ENCODE measurements at places on chromosomes 5 and 9.

DNA sequence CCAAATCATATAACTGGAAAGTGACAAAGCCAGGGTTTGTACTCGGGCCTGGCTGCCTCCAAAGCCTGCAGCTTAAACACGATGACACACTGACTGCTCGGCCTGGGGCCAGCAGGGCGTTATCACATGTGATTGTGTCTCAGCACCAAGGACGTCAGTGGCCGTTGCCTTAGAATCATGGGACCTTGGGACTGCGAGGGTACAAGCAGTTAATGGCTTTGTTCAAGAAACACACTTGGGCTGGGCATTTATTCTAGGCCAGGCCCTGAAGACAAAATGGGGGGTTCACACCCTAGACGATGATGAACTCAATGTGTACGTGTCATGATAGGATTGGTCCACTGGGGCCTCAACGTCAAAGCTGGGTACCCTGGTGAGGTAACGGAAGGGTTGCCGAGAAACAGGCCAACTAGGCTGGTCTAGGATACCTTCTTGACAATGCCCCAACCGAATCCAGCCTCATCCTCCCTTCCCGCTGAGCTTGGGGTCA is 13.0 kb downstream of the SH3PXD2B start:
- DNase-seq, result no peak

DNA sequence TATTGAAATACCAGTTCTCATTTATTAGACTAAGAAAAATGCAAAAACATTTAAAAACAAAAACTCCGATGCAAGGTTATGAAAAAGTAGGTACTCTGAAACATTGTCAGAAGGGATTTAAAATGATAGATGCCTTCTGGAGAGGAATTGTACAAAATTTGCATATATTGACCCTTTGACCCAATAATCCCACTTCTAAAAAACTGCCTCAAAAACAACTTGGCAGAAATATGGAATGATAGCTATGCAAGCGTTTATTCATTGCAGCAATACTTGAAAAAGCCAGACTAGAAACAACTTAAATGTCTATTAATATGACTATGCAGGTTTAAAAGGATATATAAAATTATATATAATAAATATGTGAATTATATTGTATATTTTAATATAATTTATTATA is 118.4 kb downstream of the PLK2 start:
- no peak for DNase-seq

DNA sequence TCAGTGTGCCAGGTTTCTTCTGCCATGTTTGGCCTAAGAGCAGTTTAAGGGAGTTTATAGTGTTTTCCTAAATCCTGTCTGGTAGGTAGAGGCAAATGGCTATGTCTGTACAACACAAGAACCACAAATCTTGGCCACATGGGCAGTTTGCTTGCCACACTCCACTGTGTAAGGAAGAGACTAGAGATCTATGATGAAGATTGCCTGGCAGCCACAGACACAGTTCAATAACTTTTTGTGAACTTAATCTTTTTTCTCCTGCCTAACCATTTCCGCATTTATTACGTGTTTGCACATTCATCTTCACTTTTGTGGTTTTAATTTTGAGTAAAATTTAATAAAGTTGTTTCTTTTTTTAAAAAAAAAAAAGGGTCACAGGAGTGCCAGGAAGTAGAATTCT is 5.8 kb downstream of the MFAP3 start:
- no peak for DNase-seq

DNA sequence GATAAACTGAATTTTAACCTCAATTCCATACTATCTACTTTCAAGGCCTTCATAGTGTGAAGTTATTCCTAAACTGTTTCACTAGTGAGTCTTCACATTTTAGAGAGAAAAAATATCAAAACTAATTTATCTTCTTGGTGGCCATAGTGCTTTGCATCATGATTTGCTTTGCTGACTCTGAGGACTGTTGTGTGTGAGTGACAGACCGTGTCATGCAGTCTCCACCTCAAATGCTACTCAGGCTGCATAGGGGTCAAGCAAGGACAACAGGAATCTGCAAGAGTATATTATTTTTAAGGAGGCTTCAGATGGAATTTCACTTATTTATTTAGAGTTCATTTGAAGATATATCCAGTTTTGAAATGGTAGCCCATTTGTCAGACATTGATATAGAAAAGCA is 34.5 kb downstream of the MACIR start:
- DNase-seq, result no peak

DNA sequence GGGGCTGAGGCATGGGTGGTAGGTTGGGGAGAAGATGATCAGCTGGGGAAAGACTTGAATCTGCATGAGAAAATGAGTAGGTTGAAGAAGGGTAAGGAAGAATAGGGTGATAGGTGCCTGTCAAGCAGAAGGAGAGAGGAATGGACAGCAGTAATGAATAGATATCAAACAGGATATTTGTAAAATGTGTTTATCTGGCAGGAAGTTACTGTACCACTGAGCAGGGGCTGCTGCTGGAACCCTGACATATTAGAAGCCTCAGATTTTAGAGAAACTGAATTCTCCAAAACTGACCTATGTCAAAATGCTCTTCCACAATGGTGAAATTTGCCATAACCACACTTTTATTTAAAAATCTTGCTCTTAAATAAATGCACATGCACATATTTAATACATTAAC is 41.0 kb downstream of the CCDC192 start:
- DNase-seq, result no peak

GRCh38 chr5:116703941-116704340 is 129.3 kb upstream of the SEMA6A start:
- no peak for DNase-seq

- no peak for DNase-seq
These were observed 9.1 kb downstream of the PDE6A start for GRCh38 chr5:149935431-149935901.

GRCh38 chr9:124280176-124280691 is 22.5 kb downstream of the NEK6 start:
- DNase-seq, result no peak

GRCh38 chr9:122370869-122371755 is at the start of gene PTGS1:
TSS of gene PTGS1 (plus strand) at chr9:122371024. CDS start at chr9:122371085, 61 bp downstream.
- no peak for DNase-seq

DNA sequence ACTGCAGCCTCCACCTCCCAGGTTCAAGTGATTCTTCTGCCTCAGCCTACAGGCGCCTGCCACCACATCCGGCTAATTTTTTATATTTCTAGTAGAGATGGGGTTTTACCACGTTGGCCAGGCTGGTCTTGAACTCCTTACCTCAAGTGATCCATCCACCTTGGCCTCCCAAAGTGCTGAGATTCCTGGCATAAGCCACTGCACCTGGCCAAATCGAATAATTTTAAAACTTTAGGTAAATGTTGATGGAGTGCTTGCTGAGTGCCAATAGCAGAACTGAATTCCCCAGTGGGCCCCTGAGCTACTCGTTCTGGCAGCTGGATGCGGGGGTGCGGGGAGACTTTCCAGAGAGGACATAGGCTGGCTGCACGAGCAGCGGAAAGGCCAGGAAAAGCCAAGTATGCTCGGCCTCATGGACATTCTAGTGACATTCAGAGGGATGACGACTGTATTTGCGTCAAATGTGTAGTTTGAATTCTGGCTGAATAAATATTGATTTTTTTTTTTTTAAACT is 16.8 kb downstream of the TRAF2 start:
- DNase-seq, result no peak

GRCh38 chr5:80607343-80607742 is 37.3 kb upstream of the ANKRD34B start:
- DNase-seq, result no peak

DNA sequence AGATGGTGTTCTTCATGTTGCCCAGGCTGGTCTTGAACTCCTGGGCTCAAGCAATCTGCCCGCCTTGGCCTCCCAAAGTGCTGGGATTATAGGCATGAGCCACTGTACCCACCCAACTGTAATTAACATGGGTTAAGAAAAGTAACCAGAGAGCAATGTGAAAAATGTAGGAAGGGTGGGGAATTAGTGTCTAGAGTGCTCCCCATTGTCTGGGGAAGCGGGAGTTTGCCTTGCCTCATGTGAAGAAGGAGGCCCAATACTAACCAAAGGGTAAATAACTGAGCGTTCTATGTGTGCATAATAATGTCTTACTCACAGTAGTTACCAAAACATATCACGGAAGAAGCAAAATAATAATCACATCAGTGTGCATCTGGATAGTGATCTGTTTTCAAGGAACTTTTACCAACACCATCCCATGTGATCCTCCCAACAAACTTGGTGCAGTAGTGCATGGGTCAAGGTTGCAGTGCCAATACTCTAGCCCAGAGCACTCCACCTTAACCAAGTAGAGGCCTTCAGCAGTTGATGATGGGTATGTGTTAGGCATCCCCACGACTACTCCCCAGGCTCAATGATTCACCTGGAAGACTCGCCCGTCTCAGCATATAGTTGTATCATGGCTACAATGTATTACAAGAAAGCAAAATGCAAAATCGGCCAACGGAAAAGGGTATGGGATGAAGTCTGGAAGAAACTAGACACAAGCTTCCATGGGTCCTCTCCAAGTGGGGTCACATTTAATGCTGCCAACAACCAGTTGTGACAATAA is 26.2 kb downstream of the GNAQ start:
- DNase-seq, result no peak

GRCh38 chr9:12739014-12739652 is 35.7 kb upstream of the LURAP1L start:
- no peak for DNase-seq

- DNase-seq, result no peak
These were observed 27.0 kb upstream of the ALDOB start for GRCh38 chr9:101462558-101462957.

DNA sequence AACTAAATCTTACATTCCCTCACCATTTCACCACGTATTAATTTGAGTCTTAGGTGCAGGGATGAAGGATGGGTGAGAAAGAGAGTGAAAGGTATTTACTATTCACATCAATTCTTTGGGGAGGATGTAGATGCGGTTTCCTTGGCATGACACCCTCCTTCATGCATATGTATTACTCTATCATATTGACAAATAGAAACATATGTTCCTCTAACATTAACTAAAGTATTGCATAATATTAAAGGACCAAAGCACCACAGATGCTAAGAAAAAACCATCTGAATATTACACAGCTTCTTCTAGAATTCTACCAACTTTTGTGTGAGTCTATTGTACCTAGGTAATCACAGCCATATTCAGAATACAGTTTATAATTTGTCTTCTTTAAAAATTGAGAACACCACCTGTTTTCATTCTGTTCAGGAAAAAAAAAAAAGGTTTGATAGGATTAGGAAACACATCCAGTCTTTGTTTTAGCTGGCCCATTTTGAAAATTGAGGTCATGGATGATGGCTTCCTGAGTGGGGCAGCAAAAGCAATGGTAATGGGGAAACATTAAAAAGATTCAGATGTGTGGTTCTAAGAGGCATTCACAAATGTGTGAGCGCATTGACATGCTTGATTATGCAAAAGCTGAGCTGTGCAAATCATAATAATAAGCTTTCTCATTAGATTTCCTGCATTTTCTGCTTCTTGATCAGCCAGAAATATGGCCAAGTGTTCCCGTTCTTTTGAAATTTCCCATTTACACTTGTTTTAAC is 1011.5 kb upstream of the NUDT12 start:
- no peak for DNase-seq

DNA sequence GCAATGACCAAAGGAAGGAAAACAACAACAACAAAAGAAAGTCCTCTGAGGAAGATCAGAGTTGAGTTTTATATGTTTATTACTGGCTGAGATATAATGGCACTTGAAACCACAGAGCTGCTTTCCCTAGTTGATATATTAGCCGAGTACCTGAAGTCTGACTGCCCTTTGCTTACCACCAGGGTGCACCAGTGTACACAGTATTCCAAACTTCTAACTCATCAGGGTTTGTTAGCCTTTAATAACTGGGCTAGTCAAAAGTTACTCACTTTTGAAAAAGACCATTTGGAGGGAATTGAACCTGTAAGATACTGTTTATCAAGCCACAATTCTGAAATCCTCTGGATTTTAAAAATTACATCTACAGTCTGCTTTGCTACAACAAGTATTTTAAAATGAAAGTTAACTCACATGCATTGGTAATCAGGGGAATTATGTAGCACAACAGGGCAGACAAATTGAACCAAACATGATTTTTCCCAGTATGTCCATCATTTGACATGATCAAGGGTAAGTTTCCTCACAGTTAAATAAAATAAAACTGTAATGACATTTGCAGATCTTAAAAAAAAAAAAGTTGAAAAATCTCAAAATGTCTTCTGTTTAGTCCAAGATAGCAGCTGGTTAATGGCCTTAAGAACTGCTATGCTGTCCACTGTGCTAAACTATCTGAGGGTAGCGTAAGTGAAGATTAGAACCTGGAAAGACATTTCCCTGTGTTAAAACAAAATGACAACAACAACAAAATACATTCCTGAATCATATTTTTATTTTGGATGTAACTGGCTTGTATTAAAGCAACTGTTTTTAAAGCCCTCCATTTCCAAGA is 57.3 kb upstream of the C6 start:
- DNase-seq, result no peak

DNA sequence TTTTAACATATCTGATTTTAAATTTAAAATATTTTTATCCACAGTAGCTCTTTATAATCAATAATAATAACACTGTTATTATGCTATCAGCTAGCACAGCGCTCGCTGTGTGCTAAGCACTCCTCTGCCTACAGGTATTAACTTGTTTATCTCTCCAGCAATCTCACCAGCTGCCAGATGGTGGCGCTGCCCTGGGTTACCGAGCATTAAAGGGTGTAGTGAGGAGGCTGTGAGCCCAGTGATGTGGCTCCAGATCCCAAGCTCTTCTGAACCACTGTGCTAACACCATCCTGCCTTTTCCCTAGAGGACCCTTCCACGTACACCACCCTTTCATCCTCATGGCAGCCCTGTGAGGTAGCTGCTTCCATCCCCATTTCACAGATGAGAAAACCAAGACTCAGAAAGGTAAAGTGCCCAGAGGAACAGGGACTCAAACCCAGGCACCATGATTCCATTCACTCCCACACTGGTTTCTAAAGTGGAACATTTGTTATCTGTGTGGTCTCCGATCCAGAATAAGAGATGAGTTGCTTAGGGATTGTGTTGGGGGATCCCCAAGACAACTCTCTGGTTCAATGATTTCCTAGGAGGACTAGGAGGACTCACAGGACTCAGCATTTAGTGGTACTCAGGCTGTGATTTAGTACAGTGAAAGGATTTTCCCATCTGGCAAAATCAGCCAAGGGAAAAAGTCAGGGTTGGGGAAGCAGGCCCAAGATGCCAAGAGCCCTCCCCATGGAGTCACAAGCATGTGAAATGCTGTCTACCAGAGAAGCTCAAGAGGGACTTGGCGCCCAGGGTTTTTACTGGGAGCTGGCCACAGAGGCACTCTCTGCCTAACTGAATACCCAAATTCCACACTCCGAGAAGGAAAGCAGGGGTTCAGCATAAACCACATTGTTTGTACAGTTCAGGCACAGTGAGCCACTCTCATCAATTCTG is 7.0 kb downstream of the IGFBPL1 start:
- DNase-seq, result no peak

GRCh38 chr5:89137148-89137547 is 254.2 kb upstream of the MEF2C start:
- DNase-seq, result no peak

DNA sequence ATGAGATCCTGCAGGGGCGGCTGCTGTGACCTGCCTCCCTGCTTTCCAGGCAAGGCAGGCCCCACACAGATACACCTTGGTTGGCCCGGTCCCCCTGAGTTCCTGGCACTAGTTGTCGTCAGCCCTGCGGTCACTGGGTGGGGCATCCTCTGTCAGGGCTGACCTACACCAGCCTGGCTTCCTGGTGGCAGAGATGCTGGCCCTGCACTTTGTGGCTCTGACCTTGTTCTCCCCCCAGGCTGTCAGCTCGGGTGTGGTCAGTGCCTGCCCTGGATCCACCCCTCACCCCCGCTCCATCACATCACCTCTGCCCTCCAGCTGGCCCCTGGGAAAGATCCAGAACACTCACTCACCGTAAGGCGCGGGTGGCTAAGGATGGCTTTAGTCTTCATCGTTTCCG is 74.1 kb downstream of the PHF2 start:
- no peak for DNase-seq

GRCh38 chr5:133459474-133460160 is 152.7 kb downstream of the FSTL4 start:
- no peak for DNase-seq

Data from activated CD8-positive, alpha-beta memory T cell treated with anti-CD3 and anti-CD28 coated beads for 24 hours (primary cell).